ENCODE measurements at places on chromosomes 7 and 10. TPM values are rescaled to one million over a fixed set of nuclear protein-coding genes. Genes with fewer than 3 reads are reported as not detected.

Gene BLNK
- total RNA-seq: 20.2 TPM

DNA sequence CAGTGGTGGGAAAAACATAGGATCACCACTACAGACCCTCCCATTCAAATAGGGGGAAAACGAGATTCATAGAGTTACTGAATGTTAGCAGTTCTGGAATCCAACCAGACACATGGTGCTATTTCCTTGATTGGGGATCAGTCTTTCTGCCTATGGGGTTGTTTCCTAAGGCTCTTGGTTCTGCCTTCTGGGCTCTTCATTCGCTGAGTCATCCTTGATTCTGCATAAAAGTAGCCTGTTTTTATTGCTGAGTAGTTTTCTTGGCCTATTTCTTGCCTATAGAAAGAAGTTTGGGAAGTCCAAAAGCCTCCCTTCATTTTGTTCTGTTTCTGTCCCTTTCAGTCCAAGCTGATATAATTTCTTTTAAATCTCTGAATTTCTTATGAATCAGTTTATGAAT, 99.3 kb upstream of the OIT3 start:
- DNase-seq: no peak
- peaks cover 2% of the 10 kb centered on the region for H3K36me3 ChIP-seq
- peaks cover 4% of the 10 kb centered on the region for H3K4me1 ChIP-seq
- H3K27me3 ChIP-seq: no peaks in the 10 kb centered on the region

Gene SLIT1
- 0.19 TPM for total RNA-seq

GRCh38 chr7:14047709-14048399, 58.4 kb upstream of the ETV1 start:
- H3K27me3 ChIP-seq: no peaks in the 10 kb centered on the region
- H3K4me1 ChIP-seq: no peaks in the 10 kb centered on the region
- H3K4me3 ChIP-seq: no peak overlapping the region

DNA sequence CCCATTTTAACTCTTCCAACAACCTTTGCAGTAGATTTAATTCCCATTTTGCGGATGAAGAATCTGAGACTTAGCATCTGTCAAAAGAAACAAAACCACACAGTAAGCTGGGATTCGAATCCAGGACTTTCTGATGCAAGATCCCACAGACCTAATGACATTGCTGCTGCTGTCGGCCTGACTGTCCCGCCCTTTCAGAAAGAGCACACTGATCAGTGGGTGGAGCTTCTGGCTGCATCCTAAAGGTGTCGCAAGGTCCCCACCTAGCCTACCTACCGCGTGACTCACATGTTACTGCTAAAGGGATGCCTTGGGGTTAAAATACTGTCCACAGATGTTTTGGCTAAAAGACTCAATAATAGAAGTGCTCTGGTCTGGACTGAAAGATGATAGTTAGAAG, 134.7 kb downstream of the EMX2 start:
- H3K27me3 ChIP-seq: no peaks in the 10 kb centered on the region
- no peaks in the 10 kb centered on the region for H3K36me3 ChIP-seq
- H3K4me1 ChIP-seq: no peaks in the 10 kb centered on the region
- no peak overlapping the region for H3K27ac ChIP-seq

DNA sequence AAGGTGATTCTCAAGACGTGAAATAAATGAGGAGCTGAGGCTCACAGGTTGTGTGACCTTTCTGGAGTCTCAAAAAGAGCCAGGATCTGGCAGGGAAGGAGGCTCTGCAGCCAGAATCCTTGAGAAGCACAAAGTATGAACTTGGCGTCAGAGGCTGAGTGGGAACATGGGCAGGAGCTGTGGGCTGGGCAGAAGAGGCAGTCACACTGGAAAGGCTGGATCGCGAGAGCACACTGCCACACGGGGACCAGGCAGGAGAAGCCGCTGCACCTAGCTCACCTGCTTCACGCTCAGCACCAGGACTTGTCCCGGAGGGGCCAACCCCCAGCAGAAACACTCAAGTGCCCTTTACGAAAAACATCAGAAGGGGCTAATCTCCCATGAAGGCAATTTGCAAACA, 535.0 kb downstream of the TNS3 start:
- H3K36me3 ChIP-seq: no peaks in the 10 kb centered on the region
- no peaks in the 10 kb centered on the region for H3K27me3 ChIP-seq
- DNase-seq: no peak
- H3K4me3 ChIP-seq: no peak overlapping the region
- H3K4me1 ChIP-seq: no peaks in the 10 kb centered on the region

Gene ANKRD61
- total RNA-seq: not detected

- no peak overlapping the region for H3K4me3 ChIP-seq
- peak overlapping the region; percentile 87 for H3K27ac ChIP-seq
- H3K36me3 ChIP-seq: no peaks in the 10 kb centered on the region
- H3K4me1 ChIP-seq: no peaks in the 10 kb centered on the region
These were observed 135.3 kb downstream of the KIAA1217 start for GRCh38 chr10:24344279-24344678.

DNA sequence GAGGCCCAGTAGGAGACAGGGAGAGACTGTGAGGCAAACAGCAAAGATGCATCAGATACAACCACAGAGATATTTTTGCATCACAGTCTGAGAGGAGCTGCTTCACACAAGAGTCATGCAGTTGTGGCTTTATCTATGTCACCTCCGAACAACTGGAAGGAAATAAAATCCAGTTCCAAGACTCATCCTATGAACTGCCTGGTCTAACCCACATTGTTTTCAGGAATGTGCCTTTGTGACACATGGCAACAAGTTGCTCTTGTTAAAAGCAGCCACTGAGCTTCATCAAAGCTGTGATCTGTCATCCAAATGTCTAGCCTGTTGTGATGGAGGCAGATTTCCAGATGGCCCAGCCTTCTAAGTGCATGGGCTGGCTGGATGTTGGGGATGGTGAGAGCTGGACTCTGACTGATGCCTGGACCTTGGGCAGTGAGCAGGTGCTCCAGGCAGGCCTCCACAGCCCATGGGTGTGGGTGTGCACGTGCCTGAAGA, 255.0 kb downstream of the BMPER start:
- H3K27me3 ChIP-seq: no peaks in the 10 kb centered on the region
- DNase-seq: no peak
- no peaks in the 10 kb centered on the region for H3K36me3 ChIP-seq
- H3K27ac ChIP-seq: no peak overlapping the region
- H3K4me3 ChIP-seq: no peak overlapping the region

- H3K4me1 ChIP-seq: no peaks in the 10 kb centered on the region
- no peak overlapping the region for H3K4me3 ChIP-seq
- no peak overlapping the region for H3K27ac ChIP-seq
These were observed 74.9 kb downstream of the GFRA1 start for GRCh38 chr10:116197946-116198675.

GRCh38 chr7:28793381-28794085, 164.6 kb downstream of the TRIL start:
- no peak overlapping the region for H3K27ac ChIP-seq
- H3K27me3 ChIP-seq: no peaks in the 10 kb centered on the region
- no peak for DNase-seq
- no peaks in the 10 kb centered on the region for H3K36me3 ChIP-seq
- H3K4me3 ChIP-seq: no peak overlapping the region

Gene AKR1C8
- total RNA-seq: not detected

DNA sequence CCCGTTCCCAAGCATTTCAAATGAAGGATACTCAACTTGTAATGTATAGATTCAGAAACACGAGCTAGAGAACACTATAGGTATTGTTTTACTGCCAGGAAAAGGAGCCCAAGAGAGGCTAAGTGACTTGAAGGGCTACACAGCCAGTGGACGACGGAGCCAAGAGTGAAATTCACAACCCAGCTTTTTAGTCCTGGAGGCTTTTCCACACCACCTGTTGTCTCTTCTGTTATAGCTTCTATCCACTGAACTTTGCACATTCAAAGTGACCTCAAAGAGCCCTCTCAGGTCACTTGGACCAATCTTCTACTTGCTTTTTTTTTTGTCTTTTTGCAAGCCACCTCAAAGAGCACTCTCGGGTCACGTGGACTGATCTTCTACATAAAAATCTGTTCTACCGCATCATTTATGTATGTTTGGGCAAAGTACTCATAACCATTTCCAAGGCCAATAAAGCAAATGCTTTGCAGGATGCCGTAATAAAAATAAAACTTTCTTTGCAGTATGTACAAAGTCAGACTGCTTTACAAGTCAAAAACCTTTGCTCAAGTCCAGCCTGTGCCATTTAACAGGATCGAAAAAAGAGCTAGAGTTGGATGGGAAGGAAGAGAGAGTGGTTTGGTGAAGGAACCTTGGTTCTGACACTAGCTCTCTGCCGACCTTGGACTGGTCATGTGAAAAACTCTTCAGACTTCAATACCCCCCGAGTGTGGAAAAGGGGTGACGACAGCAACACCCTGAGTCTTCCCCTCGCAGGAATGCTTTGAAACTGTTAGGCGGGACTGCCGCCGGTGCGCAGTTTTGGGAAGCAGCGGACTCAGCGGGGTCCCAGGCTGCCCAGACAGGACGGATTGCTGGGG, 821 bp downstream of the SLC35B4 start:
- H3K27ac ChIP-seq: no peak overlapping the region
- H3K4me3 ChIP-seq: peak overlapping the region; percentile 75
- peaks cover 2% of the 10 kb centered on the region for H3K36me3 ChIP-seq
